NCI-H446 (cell line): ENCODE measurements at places on chromosomes 7 and 10.

GRCh38 chr10:35563261-35563891 is 41.8 kb upstream of the GJD4 start:
- DNase-seq: peak; percentile 15

DNA sequence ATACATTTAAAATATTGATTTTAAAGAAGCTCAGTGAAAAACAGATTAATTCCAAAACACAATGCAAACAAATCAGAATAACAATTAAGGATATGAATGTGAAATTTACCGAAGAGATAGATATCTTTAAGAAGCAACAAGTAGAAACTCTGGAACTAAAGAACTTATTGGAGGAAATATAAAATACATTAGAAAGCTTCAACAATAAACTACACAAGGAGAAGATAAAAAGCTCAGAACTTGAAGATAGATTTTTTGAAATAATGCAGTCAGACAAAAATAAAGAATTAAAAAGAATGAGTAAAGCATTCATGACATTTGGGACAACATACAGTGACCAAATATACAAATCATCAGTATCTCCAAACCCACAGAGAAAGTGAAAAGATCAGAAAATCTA is 43.2 kb downstream of the HIBADH start:
- no peak for DNase-seq

GRCh38 chr7:30974605-30975255 is 11.0 kb downstream of the GHRHR start:
- peak; percentile 10 for DNase-seq

DNA sequence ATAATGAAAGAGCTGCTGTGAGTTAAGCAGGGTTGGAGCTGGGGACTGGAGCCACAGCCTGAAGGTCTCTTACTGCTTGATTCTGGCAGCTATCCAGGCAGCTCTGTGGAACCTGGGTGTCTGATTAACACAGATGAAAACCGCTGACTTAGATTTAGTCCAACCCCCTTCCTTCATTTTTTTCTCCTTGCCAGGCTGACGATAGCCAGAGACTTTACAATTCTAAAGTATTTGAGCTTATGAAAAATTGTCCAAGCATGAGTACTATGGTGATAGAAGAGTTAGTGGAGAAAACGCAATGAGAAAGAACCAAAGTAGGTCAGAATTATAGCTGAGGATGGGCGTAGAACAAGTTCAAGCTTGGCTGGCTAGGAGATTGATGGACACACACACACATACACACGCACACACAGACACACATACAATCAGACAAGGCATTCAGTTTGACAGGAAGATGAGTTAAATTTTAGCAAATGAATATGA is 13.5 kb upstream of the GPR85 start:
- peak; percentile 19 for DNase-seq

- DNase-seq: no peak
These were observed 7.0 kb upstream of the PTPRE start for GRCh38 chr10:127899766-127900387.

GRCh38 chr10:91597197-91597881 is 35.5 kb downstream of the PPP1R3C start:
- DNase-seq: peak; percentile 82

GRCh38 chr7:150787321-150788281 is 12.6 kb downstream of the TMEM176B start:
- no peak for DNase-seq

DNA sequence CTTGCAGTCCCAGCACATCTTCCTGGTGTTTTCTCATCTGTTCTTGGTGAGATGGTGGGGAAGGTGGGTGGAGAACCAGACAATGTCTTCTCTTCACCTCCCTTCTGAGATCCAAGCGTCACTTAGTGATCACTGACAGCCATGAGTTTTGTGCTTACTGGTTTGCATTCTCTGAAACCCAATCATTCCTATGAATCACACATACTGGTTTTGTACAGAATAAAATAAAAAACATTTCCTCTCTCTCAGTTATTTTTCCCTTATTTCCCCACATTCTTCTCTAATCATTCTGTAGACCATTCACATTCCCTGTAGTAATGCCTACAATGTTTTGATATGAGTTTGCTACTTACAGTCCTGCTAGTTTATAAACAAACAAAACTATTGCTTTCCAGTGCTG is 143.8 kb upstream of the SLC13A1 start:
- DNase-seq: no peak
